ENCODE measurements at places on chromosomes 11 and 22.

DNA sequence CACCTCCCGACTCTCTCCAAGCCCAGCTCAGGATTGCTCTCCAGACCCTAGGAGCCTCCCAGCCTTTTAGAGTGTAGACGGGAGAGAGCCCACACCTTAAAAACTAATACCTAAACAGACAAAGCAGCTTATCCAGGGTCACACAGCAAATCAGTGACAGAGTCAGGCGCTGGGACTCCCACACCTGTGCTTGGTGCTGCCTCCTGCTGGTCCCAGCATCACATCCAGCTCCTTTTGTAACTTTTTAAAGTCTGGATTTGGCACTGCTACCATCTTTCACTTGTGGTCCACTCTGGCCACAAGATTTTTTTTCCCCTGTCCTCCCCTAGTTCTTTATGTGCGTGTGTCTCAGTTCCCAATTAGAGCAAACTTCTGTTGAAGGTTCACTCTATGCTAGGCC lies 4.7 kb downstream of the ANO1 start:
- no peak for DNase-seq

DNA sequence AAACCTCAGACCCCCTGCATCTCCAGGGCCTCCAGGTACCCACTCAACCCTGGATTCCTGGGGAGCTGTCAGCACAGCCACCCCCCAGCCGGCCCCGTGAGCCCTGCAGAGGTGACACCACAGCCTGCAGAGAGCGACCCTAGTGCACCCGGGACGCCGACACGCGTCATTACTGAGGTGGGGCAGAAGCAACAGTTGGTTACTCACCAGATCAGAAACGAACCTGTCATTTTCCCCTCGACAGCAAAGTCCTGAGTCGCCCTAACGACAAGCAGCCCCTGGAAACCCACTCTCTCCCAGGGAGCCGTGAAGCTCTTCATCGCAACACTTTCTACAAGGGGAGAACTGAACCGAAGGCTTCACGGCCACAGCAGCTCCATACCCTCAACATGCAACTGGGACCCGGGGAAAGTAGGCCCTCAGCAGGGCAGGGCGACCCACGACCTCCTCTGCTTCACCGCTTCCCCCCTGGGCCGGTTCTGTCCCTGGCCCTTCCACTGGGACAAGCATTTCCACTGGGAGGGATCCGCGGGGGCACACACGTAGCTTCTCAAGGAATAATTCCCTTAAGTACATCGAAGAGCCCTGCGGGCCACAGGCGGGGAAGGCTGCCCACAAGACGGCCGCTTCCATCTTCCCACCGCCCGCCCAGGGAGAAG lies 1.6 kb downstream of the BRD1 start:
- DNase-seq: no peak

DNA sequence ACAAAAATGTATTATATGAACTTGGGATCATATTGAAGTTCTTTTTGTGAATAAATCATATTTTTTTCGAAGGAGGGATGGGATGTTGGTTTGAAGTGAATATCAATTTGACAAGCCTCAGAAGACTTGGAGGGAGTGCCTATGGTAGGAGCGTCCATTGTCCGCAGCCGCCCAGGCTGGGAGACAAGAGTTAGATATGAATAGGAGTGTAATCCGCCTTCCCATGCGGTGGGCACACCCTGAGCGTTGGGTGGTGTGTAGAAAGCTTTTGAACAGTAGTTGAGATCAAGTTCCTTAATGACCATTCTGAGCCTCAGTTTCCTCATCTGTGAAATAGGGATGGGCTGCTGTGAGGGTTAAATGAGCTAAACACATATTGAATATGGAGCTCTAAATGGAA lies 7.0 kb downstream of the CD82 start:
- no peak for DNase-seq

GRCh38 chr11:90349731-90350130 lies 126.9 kb upstream of the CHORDC1 start:
- no peak for DNase-seq

DNA sequence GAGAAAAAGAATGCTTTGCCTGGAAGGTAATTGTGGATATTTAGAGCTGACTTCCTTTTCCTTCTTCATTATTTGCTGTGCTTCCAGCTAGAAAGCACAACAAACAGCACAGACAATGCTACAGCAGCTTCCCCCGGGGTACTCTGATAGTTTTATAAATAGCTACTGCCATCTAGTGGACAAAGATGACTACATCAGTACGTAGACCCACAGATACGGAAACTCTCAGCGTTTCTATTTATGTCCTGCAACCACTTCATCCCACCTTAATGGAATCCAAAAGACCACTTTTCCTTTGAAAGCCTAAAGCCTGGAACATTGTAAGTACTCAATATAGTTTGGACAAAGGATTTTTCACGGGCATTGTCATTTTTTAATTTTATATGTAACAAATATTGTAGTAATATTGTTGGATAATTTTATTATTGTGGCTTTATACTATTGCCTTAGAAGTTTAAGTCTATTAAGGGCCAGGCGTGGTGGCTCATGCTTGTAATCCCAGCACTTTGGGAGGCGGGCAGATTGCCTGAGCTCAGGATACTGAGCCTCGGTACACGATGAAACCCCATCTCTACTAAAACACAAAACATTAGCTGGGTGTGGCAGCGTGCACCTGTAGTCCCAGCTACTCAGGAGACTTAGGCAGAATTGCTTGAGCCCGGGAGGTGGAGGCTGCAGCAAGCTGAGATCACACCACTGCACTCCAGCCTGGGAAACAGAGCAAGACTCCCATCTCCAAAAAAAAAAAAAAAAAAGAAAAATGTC lies 7.5 kb downstream of the HSPA8 start:
- DNase-seq: no peak

GRCh38 chr11:81756864-81757595 lies 976.6 kb downstream of the FAM181B start:
- DNase-seq: no peak

GRCh38 chr11:2265854-2266585 lies 4.4 kb downstream of the ASCL2 start:
- no peak for DNase-seq

DNA sequence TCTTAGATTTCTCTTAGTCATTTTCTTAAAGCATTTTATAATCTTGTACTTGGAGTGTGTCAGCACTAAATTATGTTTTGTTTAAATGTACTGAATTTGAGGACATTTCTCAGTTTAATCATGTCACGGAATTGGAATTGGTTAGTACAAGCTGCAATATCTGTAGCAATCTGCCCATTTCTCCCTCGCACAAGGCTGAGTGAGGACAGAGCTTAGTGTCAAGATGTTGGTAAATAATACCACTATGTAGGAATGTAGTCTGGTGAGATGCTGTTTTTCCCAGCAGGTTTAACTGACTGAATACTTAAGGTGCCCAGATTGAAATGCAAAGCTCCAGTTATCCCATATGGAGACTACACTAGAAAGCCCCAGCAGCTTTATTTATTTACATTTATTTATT lies 30.6 kb downstream of the SREBF2 start:
- DNase-seq: no peak

GRCh38 chr11:77442394-77443053 lies 31.4 kb downstream of the PAK1 start:
- DNase-seq: no peak

- DNase-seq: no peak
Measured at GRCh38 chr11:119307219-119307618, 9.7 kb downstream of the MCAM start.

DNA sequence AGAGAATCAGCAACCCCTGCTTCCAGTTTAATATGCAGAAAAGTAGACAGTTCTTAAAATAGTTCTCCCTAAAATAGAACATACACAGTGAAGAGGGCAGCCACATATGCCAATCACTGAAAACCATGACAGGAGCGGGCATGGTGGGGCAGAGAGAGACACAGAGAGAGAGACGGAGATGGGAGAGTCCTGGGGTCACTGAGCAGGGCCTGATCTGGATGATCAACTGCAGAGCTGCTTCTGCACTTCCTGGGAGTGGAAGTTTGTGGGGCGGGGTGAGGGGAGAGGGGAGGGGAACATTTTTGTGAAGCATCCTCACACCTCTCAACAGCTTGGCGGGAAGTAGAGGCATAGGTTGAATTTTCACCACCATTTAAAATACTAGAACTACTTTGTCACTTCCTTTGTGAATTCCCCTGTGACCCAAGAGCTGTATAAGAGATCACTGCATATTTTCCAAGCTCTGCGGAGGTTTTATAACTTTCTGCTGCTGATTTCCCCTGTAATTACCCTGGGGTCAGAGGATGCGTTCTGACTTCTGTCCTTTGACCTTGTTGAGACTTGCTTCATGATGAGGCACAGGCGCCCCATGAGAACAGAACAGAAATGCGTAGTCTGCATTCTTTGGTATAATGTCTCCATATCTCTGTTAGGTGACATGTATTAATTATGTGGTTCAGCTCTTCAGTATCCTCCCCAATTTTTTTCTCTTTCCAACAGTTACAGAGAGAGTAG lies 419.4 kb downstream of the BRD1 start:
- DNase-seq: no peak

DNA sequence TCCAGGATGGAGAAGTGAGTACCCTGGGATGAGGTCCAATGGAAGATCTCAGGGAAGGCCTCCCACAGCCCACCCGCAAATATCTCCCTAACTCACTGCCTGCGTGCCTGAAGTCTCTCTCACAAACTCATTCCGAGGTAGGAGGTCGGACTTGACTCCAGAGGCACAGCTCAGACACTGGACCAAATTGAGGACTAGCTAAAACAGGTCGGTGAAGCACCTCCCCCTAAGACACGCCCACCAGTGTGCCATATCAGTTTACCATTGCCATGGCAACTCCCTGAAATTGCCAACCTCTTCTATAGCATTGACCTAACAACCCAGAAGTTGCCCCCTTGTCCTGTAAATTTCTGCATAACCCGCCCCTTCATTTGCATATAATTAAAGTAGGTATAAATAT lies 17.5 kb downstream of the RPL3 start:
- DNase-seq: no peak

GRCh38 chr11:105693075-105693759 lies 83.3 kb downstream of the GRIA4 start:
- no peak for DNase-seq

GRCh38 chr11:94815705-94816344 lies 47.7 kb downstream of the AMOTL1 start:
- no peak for DNase-seq

- DNase-seq: no peak
Measured at GRCh38 chr11:1317432-1317831, 8.0 kb upstream of the TOLLIP start.

DNA sequence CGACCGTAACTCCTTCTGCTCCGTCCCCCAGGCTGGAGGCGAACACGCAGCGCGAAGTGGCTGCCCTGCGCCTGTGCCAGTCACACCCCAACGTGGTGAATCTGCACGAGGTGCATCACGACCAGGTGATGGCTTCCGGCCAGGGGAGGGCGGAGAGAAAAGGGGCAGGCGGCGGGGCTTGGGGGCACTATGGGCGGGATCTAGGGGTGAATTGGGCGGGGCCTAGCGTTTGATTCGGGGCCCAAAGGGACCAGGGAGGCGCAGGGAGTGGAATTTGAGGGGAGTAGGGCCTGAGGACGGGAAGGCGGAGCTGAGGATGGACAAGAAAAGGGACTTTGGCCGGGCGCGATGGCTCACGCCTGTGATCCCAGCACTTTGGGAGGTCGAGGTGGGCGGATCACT lies 9.7 kb downstream of the RPS6KA4 start:
- no peak for DNase-seq

DNA sequence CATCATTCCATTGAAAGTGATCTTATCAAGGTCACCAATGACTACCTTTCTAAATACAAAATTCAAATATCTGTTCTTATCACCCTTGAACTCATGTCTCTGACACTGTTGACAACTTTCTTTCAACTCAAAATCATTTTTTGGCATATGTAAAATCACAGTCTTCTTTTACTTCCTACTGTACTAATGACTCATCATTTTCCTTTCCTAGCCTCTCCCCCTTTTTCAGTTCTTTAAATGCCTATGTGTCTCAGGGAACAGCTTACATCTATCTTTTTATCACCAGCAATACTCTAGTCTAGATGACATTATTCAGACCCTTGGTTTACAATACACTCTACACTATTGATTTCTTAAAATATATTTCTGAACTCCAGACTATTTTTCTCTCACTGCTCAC lies 2220.7 kb upstream of the RAG2 start:
- no peak for DNase-seq

- DNase-seq: no peak
Measured at GRCh38 chr11:72088076-72088808, 7.6 kb downstream of the LRRC51 start.

- DNase-seq: no peak
Measured at GRCh38 chr11:110830344-110830743, 118.1 kb upstream of the ARHGAP20 start.

- no peak for DNase-seq
Measured at GRCh38 chr11:12696911-12697581, 22.8 kb downstream of the TEAD1 start.

GRCh38 chr11:33920838-33921613 lies 29.1 kb upstream of the LMO2 start:
- no peak for DNase-seq

GRCh38 chr22:40472051-40472450 lies 101.7 kb downstream of the SGSM3 start:
- DNase-seq: no peak

DNA sequence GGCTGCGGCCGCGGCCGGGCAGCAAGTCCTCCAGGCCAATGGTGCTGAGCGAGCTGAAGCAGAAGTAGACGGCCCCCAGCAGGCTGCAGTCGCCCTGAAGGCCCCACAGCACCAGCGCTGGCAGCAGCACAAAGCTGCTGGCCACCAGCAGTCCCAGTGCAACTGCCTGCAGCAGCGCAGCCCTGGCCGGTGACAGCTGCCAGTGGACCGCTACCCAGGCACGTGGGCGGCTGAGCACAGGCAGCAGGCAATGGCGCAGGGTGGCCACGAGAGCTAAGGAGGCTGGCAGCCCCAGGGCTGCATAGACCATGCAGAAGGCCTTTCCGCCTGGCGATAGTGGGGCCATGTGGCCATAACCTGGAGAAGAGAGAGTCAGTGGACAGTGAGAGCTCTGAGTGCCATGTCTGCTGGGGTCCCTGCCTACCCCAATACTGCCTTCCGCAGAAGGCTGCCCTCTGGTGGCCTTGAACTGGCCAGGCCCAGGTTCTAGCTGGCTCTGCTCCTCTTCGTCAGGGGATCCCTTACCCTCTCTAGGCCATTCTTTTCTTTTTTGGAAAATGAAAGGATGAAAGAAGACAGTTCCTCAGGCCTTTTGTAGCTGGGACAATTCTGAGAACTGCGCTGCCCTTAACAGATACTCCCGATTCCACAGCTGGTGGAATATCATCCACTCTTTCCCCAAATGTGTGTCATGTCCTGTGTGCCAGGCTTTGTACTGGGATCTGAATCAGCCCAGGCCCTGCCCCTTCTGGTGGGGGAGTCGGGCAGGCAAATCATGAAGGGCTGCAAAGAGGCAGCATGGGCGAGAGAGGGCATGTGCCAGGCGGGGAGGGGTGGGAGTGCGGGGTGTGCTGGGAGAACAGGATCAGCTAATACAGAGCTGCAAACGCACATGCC lies 1.8 kb downstream of the KCNK7 start:
- DNase-seq: no peak

DNA sequence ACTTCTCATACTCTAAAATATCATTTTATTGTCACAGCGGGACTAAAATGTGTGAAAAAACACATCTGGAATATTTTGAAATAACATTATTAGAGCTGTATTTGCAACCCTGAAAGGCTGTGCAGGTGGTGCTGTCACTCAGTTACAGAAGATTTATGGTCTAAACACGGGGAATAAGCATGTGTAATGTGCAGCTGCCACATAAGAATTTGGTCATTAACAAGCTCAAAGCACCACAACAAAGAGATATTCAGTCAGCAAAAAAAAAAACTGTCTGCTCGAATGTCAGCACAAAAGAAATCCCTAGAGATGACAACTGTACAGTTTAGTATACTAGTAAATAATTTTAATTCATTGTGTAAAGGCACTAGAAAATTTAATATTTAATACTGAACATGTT lies 31.3 kb downstream of the TMEM123 start:
- no peak for DNase-seq

GRCh38 chr11:70246196-70246595 lies 24.3 kb upstream of the PPFIA1 start:
- DNase-seq: no peak

Data from cortex of kidney (tissue), 1 donor.